ENCODE measurements at places on chromosomes 11 and 22.

GRCh38 chr11:8126649-8127289 lies 42.1 kb downstream of the RIC3 start:
- DNase-seq = no peak

- no peak for DNase-seq
Measured at GRCh38 chr11:36273110-36273509, 16.1 kb downstream of the COMMD9 start.

GRCh38 chr11:58028687-58029411 lies 1.9 kb upstream of the OR6Q1 start:
- no peak for DNase-seq

- no peak for DNase-seq
Measured at GRCh38 chr11:15707971-15708370, 593.2 kb downstream of the INSC start.

GRCh38 chr11:134942681-134943080 lies 530.6 kb upstream of the B3GAT1 start:
- DNase-seq = no peak

GRCh38 chr11:44824300-44824704 lies 97.5 kb downstream of the TSPAN18 start:
- DNase-seq = no peak

Measured in RPMI8226 (cell line).